ENCODE measurements at places on chromosomes 2 and 18.

GRCh38 chr18:13242797-13243196 lies 24.2 kb downstream of the LDLRAD4 start:
- no peak for DNase-seq

- DNase-seq: no peak
Observed at GRCh38 chr2:222707689-222708273, 36.3 kb downstream of the MOGAT1 start.

GRCh38 chr2:144343145-144343544 lies 176.8 kb downstream of the ZEB2 start:
- DNase-seq: no peak

GRCh38 chr2:31166925-31167324 lies 28.7 kb upstream of the GALNT14 start:
- DNase-seq: no peak

GRCh38 chr18:35096677-35097011 lies 55.4 kb downstream of the MAPRE2 start:
- no peak for DNase-seq

DNA sequence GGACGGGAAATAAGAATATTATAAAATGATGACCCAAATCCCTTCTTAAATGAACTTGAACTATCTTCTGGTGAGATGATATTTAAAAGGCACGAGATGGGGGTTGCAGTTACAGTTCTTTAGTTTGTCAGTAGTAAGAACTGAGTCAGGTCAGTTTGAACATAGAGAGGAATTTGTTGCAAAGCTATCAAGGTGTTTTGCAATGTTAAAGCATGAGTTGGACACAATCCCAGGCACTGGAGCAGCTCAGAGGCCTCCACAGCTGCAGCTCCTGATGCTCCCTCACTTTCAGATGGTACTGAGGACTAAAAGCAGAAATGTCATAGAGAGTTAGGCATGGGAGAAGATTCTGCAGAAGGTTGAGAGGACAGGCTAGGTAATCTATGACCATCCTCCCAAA lies 236.0 kb downstream of the BCL2 start:
- DNase-seq: no peak

DNA sequence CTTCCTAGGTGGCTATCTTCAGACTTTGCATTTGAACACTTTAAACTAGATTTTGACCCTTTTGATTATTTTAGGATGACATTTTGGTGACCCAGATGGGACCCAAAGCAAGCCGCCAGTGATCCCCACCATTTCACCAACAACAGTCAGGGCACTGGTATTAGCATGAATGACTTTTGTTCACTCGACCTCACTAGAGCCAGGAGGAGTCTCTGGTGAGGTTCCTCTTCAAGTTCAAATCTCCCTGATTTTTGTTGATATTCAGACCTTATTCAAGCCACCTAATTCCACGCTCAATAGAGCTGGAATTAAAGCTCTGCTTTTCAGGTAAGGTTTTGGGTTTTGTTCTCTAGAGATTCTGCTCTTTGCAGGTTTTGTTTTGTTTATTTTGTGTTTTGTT lies 202.3 kb downstream of the MREG start:
- DNase-seq: no peak

- no peak for DNase-seq
Observed at GRCh38 chr18:59801576-59801975, 98.2 kb upstream of the PMAIP1 start.

DNA sequence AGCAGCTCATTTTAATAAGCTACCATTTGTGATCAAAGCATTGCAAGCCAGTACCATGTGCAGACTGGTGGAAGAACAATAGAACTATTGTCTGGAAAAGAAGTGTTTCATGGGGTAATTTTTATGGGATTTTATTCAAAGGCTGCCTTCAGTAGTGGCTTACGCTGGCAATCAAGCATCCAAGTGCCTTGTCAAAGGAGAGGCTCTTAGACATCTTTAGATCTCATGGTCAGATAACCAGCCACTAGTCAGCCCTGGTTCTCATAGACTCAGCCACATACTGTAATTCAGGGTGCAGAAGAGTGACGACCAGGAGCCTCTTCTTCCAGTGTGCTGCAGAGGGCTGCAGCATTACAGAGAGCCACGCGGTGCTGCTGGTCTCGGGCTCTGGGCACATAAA lies 98.5 kb upstream of the NOSTRIN start:
- no peak for DNase-seq

GRCh38 chr18:11260961-11261461 lies 111.6 kb upstream of the PIEZO2 start:
- no peak for DNase-seq

GRCh38 chr2:177147834-177148445 lies 64.7 kb upstream of the HNRNPA3 start:
- no peak for DNase-seq

GRCh38 chr18:69840001-69840400 lies 107.7 kb downstream of the CD226 start:
- DNase-seq: no peak

DNA sequence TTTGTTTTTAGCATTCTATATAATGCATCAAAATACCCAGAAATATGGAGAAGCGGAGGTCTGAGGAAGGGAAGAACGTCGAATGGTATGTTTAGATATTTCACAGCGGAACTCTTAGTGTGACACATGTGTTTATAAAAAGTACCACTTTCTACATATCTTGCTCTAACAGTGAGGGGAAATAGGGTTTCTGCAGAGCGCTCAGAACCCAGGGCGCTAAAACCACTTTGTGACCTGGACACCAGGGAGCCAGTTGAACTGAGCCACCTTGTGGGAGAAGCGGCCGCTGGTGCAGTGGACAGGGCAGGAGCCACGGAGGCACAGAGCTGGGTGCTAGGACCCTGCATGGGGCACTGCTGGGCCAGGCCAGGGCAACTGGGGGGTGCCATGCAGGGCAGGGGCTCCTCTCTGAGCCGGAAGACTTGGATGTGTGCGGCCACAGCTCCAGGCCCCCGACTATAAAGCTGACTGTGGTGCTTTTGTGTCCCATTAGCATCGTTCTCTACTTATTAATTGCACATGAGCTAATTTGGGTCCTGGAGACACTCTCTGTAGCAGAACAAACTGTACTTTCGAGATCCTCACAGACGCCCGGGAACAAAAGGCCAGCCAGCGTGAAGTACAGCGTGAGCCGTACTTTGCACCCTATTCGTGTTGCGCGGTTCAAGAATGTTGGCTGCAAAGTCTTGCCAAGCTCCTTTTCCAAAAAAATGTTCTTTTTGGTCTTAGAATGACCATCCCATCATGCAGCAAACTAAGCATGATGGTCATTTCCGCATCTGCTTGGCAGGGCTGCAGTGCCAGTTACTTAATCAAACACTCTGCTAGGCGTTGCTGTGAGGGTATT lies 151.9 kb upstream of the ALKAL2 start:
- DNase-seq: no peak

GRCh38 chr2:64049633-64050220 lies 30.5 kb upstream of the VPS54 start:
- DNase-seq: peak; percentile 76

- peak; percentile 36 for DNase-seq
Observed at GRCh38 chr18:9951022-9951859, 37.4 kb downstream of the VAPA start.

DNA sequence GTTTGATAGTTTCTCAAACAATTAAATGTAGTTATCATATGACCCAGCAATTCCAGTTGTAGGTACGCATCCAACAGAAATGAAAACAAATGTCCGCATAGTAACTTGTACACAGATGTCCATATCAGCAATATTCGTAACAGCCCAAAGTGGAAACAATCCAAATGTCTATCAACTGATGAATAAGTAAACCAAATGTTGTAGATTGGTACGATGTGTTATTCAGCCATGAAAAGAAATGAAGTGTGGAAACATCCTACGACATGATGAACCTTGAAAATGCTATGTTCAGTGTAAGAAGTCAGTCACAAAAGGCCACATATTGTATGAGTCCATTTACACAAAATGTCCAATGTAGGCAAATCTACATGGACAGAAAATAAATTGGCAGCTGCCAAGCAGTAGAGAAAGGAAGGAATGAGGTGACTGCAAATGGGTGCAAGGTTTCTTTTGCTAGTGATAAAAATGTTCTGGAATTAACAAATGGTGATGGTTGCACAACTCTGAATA lies 26.9 kb downstream of the GAREM1 start:
- no peak for DNase-seq

- no peak for DNase-seq
Observed at GRCh38 chr18:54616220-54616848, 25.3 kb downstream of the DYNAP start.

DNA sequence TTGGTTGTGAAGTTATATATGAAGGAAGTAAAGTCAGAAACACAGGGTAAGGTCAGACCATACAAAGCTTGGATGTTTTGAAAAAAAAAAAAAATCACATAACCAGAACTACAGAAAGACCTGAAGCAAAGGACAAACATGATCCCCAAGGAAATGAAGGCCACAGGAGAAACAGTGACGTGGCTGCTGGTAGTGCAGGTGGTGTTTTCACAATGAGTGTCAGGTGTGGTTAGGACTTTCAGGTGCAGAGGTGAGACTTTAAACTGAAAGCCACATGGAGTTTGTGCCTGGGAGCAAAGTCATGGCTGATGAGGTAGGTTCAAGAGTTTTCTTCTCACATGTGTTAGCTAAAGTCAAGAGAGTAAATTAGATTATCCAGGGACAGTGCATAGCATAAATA lies 270.7 kb downstream of the PIEZO2 start:
- DNase-seq: no peak

- DNase-seq: no peak
Observed at GRCh38 chr2:54772531-54772930, 49.1 kb downstream of the EML6 start.

- no peak for DNase-seq
Observed at GRCh38 chr2:15945909-15946705, 5.8 kb downstream of the MYCN start.

GRCh38 chr18:13141209-13141608 lies 77.4 kb upstream of the LDLRAD4 start:
- no peak for DNase-seq

DNA sequence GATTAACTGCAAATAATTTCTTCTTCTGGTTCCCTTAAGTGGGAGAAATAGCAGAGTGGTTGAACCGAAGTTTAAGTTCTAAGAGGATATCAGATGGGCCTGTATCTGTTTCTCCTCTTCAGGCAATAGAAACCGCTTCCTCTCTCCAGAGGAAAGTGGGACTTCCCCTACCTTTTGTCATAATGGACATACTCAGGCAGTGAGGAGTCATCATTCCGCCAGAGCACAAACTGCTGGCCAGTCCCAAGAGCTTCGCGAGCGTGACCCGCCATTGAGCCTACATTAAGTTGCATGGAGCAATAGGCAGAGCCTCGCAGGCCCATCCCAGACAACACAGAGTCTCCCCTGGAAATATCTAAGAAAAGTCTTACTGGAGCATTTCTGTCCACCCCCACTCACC lies 158.9 kb downstream of the LDLRAD4 start:
- no peak for DNase-seq

- no peak for DNase-seq
Observed at GRCh38 chr2:7539760-7540159, 622.5 kb downstream of the RNF144A start.

GRCh38 chr2:136129601-136130000 lies 11.7 kb upstream of the CXCR4 start:
- peak; percentile 57 for DNase-seq

GRCh38 chr2:233178994-233179847 lies 72.3 kb upstream of the ATG16L1 start:
- no peak for DNase-seq

GRCh38 chr2:80300346-80300745 lies 4.2 kb downstream of the LRRTM1 start:
- DNase-seq: no peak

GRCh38 chr2:109046925-109047508 lies 58.0 kb upstream of the EDAR start:
- DNase-seq: no peak
